ENCODE measurements at places on chromosomes 1 and 21.

- no peak for DNase-seq
These were observed 114.5 kb upstream of the KCNK2 start for GRCh38 chr1:214967865-214968575.

DNA sequence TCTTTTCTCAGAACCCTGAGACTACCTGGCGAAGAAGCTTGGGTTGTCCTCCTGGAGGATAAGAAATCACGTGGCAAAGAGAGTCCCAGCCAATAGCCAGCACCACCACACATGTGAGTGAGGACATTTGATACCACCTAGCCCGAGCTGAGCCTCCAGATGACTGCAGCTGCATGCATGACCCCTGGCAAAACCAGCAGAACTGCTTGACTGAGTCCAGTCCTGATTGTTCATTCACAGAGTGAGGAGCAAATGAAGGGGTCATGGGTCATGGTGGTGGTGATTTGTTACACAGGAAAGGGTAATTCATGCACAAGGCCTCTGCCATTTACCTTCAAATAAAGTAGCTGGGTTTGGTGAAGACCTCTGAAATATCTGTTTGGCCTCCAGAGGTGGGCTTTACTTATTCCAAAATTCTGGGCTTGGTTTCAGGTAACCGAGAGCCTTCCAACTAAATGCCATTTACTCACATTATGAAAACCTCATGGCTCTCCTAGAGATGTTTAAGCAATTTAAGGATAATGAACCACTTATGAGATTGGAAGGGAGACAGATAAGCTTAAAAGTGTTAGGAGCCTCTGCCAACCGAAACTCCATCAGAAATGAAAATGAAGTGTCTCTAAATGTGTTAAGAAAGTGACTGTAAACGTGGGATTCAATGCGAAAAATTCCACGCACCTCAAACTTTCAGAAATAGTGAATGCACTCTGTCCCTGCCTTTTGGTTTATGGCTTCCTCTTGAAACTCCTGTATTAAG, 163.3 kb downstream of the SLC35F3 start:
- DNase-seq, result no peak

DNA sequence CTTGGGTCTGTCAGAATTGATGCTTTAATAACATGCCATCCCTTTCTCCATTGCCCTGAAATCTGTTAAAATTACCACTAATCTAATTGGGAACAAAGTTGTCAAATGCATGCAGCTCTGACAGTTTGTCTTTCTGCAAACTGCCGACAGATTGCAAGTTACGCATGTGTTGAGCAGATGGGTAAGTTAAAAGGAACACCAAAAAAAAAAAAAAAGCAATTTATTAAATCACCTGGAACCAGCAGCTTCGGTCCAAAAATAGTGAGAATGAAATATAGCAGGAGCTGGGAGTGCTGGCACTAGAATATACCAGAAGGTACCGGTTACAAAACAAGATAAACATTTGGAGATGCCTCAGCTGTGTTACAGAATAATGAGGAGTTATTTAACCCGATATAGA, 149.6 kb upstream of the C1orf87 start:
- no peak for DNase-seq

DNA sequence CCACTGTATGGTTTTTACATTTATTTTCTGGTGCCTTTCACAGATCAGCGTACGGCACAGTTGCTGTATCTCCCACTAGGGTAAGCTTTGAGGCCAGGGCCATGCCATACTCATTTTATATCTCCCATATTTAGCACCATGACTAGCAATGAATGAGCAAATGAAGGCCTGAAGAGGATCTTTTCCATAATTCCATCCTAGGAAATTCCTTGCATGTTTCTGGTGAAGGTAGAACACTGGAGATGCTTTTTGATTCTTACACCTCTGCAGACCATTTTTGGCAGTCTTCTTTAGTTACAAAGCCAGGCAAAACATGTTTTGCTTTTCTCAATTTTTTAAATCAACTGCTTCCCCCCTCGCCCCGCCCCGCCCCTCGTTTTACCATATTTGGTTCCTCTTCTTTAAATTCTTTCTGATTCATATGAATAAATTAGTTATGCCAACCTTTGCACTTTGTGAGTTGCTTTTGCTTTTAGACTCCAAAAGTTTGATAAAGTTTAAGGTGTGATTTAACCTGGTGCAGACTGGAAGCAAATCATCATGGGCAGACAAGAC, 78.9 kb upstream of the AK4 start:
- DNase-seq, result no peak

DNA sequence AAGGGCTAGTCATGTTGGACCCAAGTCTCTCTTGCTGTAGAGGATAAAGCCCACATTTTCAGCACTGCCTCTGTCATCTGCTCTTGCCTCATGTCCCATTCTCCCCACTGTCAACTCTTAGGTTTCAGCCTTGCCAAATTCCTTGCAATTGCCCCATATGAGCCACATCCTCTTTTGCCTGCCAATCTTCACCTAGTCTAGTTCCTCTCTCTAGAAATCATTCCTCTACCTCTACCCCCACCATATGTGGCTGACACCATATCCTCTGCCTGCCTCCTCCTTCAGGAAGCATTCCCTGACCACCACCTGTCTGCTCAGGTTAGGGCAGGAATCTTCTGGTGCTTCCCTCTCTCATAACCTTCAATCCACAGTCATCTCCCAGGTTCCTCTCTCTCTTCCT, 38.2 kb downstream of the SLC9A1 start:
- peak; percentile 59 for DNase-seq

GRCh38 chr1:161335796-161336195, 21.6 kb downstream of the SDHC start:
- DNase-seq, result no peak

DNA sequence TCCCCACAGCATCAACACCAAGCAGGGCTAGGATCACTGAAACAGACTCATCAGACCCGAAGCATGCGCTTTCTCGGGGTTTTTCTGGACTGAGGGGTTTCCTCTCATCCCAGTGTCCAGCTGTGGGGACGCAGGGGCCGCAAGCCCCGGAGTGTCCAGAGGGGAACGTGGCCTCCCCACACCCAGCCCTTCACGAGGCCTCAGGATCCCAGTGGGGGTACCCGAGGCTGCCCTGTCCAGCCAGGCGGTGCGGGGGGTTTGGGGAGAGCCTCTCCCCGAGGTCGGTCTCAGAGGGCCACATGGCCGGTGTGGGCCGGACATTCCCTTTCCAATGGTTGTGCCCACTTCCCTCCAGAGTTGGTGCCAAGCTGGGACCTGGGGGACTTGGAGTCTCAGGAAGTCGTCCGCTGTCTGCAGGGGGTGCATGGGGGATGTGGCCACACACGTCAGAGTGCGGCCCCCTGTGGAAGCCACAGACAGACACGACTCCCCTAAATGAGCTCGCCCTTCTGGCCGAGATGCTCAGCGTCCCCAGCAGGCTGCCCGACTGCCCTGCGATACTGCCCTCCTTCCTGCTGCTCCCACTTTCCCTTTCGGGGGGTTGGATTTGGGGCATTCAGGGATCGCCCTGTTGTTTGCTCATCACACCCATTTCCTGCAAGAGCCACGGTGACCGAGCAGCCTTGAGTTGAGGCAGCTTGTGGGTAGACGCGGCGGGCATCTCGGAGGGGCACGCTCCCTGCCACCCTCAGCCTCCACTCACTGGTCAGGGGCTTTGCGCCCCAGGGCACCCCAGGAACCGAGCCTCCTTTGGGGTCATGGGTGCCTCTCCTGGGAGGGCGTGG, 4.1 kb downstream of the COL6A1 start:
- no peak for DNase-seq

DNA sequence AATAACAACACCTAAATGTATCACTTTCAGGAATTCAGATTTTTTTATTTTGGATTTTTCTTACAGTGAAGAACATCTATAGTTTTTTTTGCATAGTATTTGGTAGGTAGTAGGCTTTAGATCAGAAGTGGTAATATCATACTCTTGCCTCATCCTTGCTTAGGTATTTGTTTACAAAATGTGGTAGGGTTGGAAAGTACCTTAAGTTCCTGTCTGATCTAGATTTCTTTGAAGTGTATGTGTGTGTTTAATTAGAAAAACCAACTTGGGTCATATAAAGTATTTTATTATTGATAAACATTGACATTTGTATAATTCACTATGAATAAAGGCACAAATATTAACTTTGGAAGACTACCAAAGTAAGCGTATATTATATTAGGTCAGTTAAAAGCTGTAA, 85.3 kb upstream of the GPR88 start:
- no peak for DNase-seq

- no peak for DNase-seq
These were observed 1.8 kb upstream of the LHX9 start for GRCh38 chr1:197915260-197915861.

DNA sequence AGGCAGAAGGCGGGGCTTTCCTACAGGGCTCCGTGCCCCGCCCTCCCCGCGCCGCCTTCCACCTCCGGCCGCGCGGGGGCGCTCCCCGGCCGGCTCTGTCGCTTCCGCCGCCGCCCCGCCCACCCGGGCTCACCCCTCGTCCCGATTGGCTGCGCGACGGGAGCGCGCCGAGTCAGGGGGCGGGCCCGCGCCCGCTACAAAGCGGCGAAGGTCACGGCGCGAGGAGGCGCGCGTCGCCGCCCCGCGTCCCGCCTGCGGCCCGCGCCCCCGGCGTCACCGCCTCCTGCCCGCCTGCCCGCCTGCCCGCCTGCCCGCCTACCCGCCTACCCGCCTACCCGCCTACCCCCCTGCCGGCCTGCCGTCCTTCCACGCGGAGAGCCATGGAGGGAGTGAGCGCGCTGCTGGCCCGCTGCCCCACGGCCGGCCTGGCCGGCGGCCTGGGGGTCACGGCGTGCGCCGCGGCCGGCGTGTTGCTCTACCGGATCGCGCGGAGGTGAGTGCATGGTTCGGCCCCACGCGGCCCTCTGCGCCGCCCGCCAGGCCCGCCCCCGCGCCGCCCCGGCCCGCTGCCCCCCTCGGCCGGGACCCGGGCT, at the start of gene TMEM201:
Gene TMEM201 (plus strand): TSS at position 361 of the 593 bp plus-strand sequence. CDS start 20 bp downstream, at position 381.
- peak; percentile 92 for DNase-seq

DNA sequence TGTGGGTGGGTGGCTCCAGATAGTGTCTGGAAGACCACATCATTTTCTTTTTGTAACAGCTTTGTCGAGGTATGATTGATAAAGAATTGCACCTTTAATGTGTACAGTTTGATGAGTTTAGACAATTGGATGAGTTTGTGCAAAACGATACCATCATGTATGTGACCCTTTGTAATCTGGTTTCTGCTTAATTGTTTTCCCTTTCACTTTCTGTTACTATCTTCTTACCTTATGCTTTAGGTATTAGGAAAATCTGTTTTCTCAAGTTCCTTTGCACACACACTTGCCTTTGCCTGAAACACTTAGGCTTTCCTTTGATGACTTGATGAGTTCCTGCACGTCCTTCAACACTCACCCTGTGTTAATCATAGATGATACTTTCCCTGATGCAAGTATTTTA, 6.8 kb downstream of the OR10Z1 start:
- DNase-seq, result no peak

DNA sequence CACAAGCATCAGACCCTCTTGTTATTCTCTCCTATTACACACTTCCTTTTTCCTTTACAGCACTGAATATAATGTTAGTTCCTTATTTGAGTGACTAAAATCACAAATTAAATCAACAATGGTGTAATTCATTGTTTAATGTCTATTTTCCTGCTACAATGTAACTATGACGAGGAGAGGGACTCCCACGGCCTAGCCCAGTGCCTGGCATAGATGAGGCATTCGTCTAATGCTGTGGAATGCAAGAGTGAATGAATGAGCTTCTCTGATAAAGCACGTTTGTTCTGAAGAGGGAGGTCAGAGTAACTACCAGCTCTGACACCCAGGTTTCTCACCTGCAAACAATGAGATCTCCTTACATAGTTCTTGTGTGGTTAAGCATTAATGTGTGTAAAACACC, 479.4 kb downstream of the OMA1 start:
- DNase-seq, result no peak

- DNase-seq, result no peak
These were observed at the start of gene LEFTY2 for GRCh38 chr1:225941187-225941941. TSS of gene LEFTY2 (minus strand) at chr1:225941220. CDS start at chr1:225941140, 80 bp downstream.

DNA sequence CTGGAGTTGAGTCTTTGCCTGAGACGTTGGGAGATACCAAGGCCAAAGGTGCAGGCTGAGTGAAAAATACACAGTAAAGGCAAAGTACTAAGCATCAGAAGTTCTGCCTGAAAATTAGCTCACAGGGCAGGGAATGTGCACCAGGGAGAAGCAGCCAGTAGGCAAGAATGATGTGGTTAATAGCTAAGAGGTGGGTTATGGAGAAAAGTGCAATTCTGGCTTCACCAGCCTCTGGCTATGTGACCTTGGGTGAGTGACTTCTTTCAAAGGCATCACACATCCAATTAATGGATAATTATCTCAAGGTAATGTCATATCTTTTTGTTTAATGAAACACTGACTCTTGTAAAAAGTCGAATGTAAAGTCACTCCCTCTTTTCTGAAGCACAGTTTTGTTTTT, 230.7 kb upstream of the FGGY start:
- no peak for DNase-seq

DNA sequence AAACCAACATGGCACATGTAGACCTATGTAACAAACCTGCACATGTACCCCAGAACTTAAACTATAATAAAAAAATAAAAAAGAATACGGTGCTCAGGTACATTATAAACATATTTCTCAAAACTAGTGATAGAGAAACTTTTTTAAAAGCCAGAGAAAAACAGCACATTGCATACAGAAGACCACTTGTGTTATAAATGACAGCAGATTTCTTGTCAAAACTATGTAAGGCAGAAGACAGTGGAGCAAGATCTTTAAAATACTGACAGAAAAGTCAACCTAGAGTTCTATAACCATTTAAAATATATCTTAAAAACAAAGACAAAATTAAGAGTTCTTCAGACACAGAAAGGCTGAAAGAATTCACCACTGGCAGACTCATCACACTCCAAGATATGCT, 144.7 kb downstream of the NEGR1 start:
- no peak for DNase-seq

DNA sequence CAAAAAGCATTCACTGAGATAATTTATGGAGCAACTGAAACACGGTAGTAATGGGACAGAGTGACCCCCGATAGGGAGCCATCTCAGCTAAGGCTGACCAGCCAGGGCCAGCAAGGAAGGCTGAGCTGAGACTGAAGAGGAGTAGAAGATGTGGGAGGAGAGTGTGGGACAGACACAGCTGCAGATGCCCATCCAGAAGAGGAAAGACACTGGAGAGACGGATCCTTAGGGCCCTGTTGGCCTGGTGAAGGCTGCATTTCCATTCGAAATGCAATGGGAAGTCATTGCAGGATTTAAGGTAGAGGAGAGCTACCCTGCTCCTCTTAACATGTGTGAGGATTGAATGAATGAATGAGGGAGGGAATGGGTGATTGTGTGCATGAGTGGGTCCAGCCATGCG, 44.0 kb upstream of the LRP8 start:
- DNase-seq, result no peak

DNA sequence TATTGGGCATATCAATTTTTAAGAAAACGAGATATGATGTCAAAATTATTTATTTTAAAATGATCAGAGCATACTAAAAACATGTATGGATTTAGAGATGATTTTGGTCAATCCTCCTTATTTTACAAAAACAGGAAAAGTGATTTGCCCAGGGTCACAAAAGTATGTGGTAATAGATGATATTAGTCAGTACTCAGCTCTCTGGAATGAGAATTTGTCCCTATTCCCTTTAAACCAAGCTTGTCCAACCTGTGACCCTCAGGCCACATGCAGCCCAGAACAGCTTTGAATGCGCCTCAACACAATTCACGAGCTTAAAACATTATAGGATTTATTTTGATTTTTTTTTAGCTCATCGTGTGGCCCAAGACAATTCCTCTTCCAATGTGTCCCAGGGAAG, 104.7 kb downstream of the AKT3 start:
- DNase-seq, result no peak

GRCh38 chr1:153394391-153394790, 3.5 kb upstream of the S100A8 start:
- no peak for DNase-seq

- no peak for DNase-seq
These were observed 630.5 kb upstream of the TMPRSS15 start for GRCh38 chr21:19034041-19034440.
